ENCODE measurements at places on chromosomes 3 and 15.

DNA sequence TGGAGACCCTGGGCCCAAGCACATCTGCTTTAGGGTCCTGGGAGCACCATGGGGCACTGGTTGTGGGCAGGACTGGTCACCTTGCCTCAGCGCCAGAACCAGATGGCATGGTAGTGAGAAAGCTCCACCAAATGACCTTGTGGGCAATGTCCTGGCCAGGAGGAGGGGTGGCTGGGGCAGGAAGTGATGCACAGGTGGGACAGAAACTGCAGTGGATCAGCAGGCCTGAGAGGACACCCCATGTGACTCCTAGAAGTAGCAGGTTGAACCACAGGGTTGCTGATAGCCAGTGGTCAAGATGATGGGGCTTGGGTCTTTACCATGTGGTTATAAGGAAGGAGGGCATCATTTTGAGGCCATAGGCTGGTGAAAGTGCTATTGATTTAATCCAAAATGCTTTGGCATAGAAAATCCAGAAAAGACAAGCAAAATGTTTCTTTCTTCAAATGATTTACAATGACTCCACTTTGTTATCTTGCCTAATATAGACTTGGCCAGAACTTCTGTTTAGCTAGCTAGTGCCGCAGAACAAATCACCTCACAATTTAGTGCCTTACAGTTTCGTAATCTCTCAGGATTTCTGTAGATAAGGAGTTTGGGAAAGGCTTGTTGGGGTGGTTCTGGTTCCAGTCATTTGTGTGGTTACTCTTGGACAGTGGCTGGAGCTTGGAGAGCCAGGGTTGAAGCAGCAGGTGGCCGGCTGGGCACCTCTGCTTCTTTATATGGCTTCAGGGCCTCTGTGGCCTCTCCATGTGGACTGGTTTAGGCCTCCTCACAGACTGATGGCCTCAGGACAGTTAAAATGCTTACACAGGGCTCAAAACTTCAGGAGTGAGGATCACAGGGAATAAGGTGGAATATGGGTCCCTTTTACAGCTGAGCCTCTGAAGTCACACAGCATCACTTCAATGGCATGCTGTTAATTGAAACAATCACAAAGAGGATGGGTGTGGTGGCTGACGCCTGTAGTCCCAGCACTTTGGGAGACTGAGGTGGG lies 27.5 kb downstream of the TMEM158 start:
- DNase-seq, result no peak

GRCh38 chr3:181442066-181442465 lies 269.7 kb upstream of the SOX2 start:
- no peak for DNase-seq

DNA sequence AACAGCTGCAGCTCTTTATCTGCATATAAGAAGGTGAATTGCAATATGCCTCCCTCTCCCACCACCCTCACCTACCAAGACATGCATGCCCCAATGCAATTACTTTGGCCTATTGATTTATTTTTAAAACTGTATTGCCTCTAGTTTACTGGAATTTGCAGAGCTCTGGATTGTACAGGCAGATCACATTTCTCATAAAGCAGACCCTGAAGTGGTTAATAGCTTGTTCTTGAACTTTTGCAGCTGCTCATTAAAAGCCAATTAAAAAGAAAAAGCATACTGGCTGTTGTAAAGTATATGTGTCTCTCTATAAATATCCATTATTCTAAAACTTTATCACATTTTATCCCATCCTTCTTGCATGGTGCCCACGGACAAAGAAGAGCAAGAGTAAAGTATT lies 221.5 kb upstream of the TOPAZ1 start:
- no peak for DNase-seq

DNA sequence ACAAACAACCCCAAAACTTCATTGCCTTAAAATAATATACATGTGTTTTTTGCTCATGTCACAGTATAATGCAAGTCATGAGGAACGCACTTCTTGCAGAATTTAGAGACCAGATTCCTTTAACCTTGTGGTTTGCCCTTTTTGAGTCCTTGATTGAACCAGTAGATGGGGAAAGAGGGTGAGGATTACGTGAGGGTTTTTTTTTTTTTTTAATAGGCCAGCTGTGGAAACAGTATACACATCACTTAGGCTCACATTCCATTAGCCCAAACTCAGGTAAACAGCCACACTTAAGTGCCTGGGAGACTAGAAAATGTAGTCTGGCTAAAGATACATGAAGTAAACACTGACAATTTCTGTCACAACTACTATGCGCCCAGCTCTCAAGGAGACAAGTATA lies 114.9 kb upstream of the MLF1 start:
- no peak for DNase-seq

DNA sequence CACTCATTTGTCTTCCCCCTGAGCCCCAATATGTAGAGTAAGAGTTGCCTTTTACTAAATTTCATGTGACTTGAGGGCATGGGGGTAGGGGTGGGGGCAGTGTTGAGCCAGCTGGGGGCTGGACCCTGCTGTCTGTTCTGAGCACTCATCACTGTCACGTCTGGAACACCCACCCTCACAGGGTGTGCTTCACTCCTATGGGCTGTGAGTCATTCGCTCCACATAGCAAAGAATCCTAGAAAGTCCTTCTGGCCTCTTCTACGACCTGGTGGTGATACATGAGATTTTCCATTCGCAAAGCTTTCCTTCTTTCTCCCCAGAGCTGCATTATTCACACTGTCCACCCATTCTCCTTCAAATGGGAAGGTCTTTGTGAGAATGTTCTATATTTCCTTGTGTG lies 43.6 kb upstream of the MGLL start:
- DNase-seq, result no peak

DNA sequence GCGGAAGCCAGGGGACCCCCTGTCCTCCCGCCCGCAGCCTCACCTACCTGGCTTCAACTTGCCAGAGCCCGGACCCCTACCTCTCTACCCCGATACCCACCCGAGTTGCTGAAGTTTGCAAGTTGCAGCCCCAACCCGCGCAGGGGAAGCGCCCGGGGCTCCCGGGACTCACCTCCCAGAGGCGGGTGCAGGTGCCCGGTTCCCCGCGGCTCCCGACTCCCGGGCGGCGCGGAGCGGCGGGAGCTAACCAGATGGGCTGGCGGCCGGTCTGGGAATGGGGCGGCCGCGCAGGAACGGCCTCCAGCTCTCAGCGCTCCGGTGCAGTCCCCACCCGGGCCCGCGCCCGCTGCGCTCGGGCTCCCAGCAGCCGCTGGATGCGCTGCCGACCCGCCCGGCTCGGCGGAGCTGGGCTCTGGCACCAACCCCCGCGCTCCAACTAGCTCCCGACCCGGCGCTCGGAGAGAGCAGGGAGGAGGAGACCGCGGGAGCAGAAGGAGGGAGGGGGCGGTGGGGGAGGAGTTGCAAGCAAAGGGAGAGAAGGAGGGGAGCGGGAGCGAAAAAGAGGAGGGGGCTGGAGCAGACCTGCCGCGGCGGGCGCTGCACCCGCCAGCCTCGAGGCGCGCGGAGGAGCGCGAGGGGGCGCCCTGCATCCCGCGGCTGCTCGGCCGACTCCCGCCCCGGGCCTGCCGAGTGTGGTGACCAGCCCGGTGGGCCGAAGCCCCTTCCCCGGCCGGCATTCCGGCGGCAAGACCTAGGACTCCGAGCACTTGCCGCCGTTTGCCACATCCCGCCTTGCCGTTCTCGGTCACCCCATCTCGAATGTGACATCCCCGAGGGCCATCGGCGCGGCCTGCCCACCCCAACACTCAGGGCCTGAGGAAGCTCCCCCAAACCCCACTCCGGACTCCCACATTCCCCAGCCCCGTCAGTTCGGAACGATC lies at the start of gene SEMA5B:
TSS of gene SEMA5B (minus strand) at position 472 of the 941 bp plus-strand sequence. CDS start 66,500 bp downstream, outside the sequence.
- peak; percentile 95 for DNase-seq
